ENCODE measurements at places on chromosomes 13 and 19.

DNA sequence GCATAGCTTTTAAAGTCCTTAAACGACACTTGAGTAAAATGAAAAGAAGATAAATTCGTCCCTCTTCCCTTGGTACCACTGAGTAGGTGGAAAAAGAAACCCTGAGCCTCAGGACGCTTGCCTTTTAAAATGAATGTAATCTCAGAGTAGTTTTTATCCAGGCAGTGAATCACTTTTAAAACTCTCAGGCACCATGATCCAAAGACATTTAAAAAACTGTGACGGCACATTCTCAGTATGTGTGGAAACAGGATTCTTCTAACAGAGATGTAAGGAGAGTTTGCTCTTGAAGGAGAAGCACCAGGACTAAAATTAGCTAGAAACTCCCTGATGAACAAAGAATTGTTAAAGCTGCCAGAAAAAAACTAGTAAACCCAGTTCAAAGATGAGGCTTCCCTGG is 105.7 kb upstream of the SLC15A1 start:
- no peak for DNase-seq

- DNase-seq = no peak
Observed at GRCh38 chr13:99009987-99010551, 32.2 kb upstream of the DOCK9 start.

GRCh38 chr19:39334444-39334976 is 1.3 kb downstream of the GMFG start:
- DNase-seq = no peak

GRCh38 chr19:40650749-40651305 is 39.6 kb downstream of the NUMBL start:
- no peak for DNase-seq

DNA sequence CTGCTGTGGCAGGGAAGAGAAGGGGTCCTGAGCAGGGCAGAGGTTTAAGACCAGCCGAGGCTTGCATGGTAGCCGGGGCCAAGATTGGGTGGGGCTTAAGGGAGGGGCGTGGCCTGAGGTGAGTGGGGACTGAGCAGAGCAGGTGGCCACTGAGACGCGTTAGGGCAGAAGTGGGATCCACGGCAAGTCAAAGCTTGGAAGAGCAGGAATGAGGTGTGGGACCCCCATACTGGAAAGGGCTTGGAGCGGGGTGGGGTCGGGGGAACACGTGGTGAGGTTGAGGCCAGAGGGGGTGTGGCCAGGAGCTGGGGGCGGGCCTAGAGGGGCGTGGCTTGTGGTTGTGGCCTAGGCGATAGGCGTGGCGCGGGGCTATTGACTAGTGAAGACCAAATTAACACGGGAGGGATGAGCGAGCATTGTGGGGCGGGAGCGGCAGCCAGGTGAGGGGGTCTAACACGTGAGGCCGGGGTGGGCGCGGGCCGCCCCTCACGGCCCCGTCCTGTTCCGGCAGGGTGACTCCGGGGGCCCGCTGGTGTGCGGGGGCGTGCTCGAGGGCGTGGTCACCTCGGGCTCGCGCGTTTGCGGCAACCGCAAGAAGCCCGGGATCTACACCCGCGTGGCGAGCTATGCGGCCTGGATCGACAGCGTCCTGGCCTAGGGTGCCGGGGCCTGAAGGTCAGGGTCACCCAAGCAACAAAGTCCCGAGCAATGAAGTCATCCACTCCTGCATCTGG is 3.3 kb downstream of the CFD start:
- DNase-seq = peak; percentile 83

DNA sequence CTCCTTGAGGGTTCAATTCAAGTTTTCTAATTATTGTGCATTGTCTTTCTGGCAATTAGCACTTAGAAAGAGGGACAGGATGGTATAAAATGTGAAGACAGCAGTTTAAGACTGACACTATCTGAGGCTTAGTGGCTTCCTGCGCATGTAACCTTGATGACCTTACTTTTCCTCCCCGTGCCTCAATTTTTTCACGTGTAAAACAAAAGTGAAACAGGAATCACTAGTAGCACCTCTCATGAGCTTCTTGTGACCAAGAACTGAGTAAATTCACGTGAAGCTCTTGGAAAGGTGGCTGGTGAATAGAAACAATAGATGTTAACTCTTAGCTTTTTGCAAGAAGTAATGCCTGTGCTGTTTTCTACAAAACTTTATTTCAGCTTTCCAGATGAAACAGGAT is 233.9 kb downstream of the LMO7 start:
- no peak for DNase-seq

DNA sequence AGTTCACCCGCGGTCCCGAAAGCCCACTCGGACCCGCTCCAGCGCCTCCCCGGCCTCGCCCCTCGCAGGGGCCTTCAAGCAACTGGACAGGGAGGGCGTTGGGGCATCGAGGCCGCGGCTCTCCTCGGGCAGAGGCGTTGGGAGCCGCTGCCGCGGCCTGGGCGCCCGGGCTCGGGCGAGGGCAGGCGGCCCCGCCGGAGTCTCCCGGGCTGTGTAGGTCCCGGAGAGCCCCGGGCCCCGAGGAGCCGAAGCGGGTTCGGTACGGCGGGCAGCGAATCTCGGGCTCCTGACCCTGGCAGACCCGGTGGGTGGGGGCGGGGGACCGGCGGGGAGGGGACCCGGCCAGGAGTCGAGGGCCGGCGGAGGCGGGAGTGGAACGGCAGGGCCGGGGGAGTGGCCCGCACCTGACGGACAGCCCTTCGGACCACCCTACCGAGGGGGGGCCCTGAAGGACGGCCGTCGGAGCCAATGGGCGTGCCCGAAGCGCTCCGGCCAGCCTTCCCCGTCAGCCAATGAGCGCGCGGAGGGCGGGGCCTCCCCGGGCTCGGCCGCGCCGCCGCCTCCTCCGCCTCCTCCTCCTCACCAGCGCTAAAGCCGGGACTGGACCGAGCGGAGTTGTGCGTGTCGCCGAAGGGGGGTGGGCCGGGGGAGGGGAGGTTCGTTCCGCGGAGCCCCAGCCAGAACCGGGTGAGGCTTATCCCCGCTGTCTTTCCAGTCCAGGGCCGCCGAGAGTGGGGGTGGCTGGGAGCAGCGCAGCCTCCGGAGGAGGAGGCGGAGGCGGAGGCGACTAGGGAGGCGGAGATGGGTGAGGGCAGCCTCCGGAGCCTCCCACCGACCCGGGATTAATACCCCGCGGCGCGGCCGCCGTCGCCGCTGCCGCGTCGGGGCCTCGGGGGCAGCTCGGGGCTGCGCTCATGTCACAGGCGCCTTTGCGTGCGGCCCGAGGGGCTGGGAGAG is at the start of gene ZMYM2:
Gene ZMYM2, plus strand, starts transcription at position 573 of the 957 bp plus-strand sequence. CDS start 34,346 bp downstream, outside the sequence.
- peak; percentile 98 for DNase-seq

DNA sequence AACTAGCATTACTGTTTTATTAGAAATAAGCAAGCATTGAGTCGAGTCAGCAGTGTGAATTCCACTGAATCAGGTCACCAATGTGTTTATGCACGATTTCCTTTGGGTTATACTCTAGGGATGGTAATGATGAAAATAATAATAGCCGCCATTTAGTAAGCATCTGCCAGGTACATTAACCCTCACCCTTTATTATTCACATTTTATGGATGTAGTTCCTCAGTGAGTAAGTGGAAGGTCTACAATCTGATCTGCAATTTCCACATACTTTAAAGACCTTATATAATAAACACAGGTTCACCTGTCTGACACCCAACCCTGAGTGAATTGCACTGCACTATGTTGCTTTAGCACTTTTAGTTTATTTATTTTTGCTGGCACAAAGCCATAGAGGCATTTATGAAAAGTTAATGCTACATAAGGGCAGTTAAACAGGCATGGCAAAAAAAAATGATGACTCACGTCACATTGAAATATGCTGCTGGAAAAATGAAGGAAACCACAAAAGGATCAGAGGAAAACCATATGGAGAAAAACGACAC is 122.4 kb downstream of the TRPC4 start:
- no peak for DNase-seq

DNA sequence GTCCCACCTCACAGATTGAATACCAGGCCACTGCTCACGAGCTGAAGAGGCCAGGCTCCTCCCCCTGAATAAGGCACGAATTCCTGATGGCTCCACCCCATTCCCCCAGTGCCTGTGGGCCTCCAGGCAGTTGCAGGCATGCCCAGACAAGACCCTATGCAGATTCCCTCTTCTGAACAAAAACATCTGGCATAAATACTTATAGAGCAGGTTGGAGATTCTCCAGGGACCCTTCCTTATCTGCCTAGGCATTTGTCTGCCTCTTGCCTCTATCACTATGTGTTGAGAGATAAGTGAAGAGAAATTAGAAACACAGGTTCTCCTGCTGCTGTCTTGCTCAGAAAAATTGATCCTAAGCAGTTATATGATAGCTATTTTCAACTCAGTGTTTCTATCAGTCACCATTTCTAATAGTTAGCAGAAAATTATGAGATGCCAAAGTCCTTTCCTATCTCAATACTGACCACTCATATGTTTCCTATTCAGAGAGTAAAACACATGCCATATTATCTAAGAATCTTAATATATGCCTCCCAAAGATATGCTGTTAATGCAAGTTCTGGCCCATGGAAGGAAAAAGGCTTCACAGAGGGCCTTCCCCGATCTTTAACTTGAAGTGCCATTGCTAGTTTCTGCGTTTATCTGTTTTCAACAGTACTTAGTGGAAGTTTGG is 364.0 kb downstream of the KCTD12 start:
- DNase-seq = no peak

- peak; percentile 60 for DNase-seq
Observed at GRCh38 chr13:99425485-99426341, 75.6 kb upstream of the TM9SF2 start.

DNA sequence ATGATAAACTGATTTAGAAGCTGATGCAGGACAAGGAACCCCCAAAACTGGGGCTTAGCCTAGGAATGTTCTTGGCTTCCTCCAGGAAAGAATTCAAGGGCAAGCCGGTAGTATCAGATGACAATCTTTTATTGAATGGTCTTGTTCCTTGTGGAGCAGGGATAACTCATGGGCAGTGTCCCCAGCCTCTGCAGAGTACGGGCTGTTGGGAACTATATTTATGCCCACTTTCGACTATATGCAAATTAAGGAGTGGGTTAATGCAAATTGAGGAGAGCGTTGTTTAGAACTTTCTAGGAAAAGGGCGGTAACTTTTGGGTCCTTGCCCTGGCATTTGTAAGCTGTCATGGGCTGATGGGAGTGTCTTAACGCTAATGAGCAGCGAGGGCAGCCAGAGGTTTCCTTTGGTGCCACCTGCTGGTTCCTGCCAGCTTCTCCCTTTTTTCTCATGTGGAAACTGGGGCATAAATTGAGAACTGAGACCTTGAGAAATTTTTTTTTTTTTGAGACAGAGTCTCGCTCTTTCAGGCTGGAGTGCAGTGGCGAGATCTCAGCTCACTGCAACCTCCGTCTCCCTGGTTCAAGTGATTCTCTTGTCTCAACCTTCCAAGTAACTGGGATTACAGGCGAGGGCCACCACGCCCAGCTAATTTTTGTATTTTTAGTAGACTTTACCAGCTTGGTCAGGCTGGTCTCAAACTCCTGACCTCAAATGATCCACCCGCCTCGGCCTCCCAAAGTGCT is 79.4 kb upstream of the ABCC4 start:
- DNase-seq = peak; percentile 70

DNA sequence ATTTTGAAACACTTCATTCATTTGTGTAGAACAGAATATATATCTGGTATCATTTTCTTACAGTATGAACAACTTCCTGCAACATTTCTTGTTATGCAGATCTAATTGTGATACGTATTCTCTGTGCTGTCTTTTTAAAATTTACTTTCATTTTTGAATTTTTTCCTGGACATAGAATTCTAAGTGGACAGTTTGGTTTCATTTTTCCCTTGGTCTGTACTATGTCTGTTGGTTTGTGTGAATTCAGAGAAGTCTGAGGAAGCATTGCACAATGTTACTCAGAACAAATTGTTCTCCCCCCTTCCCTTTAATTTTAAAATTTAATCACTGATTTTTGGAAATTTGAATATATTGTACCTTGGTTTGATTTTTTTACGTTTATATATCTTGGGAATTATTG is 352.5 kb upstream of the PCDH20 start:
- DNase-seq = no peak

- DNase-seq = no peak
Observed at GRCh38 chr13:20814224-20814910, 40.6 kb upstream of the EEF1AKMT1 start.

- DNase-seq = no peak
Observed at GRCh38 chr19:45766296-45766868, 2.7 kb downstream of the SIX5 start.

DNA sequence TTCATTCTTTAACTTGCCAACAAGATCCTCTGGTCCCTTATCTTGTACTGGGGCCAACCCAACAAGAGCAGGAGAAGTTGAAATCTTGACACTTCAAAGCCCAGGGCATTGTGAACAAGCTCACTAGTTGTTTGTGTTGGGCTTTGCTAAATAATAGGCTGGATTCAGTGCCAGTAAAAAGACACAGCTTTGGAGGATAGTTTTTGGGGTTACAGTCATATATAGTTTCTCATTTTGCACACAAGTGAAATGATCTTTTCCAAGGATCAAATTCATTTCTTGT is 30.3 kb upstream of the LRCH1 start:
- no peak for DNase-seq

DNA sequence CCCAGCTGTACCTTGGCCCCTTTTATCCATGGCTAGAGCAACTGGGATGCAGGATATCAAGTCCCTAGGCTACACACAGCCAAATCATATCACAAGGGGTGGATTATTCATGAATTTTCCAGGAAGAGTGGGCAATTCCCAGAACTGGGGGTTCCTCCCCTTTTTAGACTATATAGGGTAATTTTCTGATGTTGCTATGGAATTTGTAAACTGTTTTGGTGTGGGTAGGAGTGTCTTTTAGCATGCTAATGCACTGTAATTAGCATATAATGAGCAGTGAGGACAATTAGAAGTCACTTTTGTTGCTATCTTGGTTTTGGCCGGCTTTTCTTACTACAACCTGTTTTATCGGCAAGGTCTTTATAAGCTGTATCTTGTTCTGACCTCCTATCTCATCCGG is 18.0 kb upstream of the IGFL4 start:
- DNase-seq = no peak

- DNase-seq = no peak
Observed at GRCh38 chr19:43768273-43769050, 12.3 kb downstream of the KCNN4 start.

GRCh38 chr13:112898621-112899280 is 70.3 kb upstream of the MCF2L start:
- no peak for DNase-seq

GRCh38 chr13:77533875-77534788 is 1.4 kb upstream of the SCEL start:
- no peak for DNase-seq

DNA sequence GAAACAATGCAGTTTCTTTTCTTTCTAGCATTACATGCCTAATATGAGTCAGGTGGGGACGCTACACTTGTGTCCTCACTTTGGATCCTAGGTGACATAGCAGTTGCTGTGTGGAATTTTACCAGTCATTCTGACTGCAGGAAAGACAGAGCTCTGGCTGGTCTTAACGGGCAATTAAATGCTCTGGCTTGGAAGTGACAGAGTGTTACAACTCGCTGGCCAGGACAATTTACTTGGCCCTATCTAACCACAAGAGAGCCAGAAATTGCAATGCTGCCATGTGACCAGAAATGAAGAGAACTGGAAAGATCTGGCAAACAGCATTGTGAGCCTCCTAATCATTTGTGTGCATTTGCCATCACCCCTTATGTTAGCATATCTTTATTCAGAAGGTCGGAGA is 351.1 kb downstream of the DCT start:
- DNase-seq = no peak

- DNase-seq = no peak
Observed at GRCh38 chr19:53915000-53915399, 5.9 kb downstream of the CACNG7 start.
